Activated naive CD8-positive, alpha-beta T cell treated with anti-CD3 and anti-CD28 coated beads, Interleukin-2, amount 10 ng/mL, durations not matched to agents 7 days and 5 days (primary cell): ENCODE measurements at places on chromosomes 3 and 15. TPM values are rescaled to one million over a fixed set of nuclear protein-coding genes. Genes with fewer than 3 reads are reported as not detected.

The CCRL2 gene
- total RNA-seq = 14.4 TPM

- H3K27me3 ChIP-seq = no peaks in the 10 kb centered on the region
- H3K4me3 ChIP-seq = no peak overlapping the region
- peaks cover 1% of the 10 kb centered on the region for H3K4me1 ChIP-seq
- no peak for DNase-seq
- H3K27ac ChIP-seq = no peak overlapping the region
- H3K36me3 ChIP-seq = peaks cover 21% of the 10 kb centered on the region
Measured at GRCh38 chr3:123155471-123156011, 46.2 kb upstream of the SEC22A start.

DNA sequence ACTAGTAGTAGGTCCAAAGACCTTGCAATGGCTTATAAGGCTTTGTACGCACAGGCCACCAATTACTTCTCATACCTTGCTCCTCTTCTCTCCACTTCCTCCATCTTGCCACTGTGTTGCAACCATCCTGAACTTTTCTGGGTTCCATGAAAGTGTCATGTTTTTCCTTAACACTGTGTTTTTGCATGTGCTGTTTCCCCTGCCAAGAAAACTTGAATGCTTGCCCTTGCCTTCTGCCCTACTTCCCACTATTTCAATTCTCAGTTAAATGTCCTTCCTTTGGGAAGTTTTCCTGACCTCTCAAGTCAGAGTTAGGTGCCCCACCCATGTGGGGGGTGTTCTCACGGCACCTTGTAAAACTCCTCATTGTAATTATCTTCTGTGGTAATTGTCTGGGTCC is 182.8 kb downstream of the THRB start:
- H3K4me1 ChIP-seq = no peaks in the 10 kb centered on the region
- H3K27me3 ChIP-seq = peaks cover 3% of the 10 kb centered on the region
- H3K36me3 ChIP-seq = no peaks in the 10 kb centered on the region
- no peak for DNase-seq

- peak; percentile 3 for DNase-seq
- H3K27ac ChIP-seq = no peak overlapping the region
- peaks cover 6% of the 10 kb centered on the region for H3K27me3 ChIP-seq
- H3K4me3 ChIP-seq = no peak overlapping the region
Measured at GRCh38 chr3:13718000-13718399, 161.9 kb downstream of the WNT7A start.

- no peak overlapping the region for H3K27ac ChIP-seq
- DNase-seq = no peak
- no peak overlapping the region for H3K4me3 ChIP-seq
- H3K27me3 ChIP-seq = no peaks in the 10 kb centered on the region
- H3K4me1 ChIP-seq = peaks cover 54% of the 10 kb centered on the region
Measured at GRCh38 chr3:16506884-16507577, 6.5 kb downstream of the RFTN1 start.
